ENCODE measurements at places on chromosomes 16 and 17.

DNA sequence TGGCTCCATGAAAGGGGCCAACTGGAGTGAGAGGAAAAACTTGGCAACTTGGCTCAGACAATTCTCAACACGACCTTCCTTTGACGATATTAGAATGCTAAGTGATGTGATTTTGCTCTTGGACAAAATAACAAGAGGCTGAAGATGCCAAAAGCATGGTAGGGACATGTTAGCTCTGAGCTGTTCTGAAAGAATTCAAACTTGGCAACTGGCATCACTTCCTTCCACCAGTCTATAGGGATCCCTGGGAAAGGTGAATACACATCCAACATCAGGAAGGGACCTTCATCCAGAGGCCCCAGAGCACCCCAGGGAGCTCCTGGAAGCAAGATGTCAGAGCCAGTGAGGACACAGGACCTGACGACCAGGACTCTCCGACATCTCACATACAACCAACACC lies 4.3 kb downstream of the KRT37 start:
- no peak for DNase-seq

DNA sequence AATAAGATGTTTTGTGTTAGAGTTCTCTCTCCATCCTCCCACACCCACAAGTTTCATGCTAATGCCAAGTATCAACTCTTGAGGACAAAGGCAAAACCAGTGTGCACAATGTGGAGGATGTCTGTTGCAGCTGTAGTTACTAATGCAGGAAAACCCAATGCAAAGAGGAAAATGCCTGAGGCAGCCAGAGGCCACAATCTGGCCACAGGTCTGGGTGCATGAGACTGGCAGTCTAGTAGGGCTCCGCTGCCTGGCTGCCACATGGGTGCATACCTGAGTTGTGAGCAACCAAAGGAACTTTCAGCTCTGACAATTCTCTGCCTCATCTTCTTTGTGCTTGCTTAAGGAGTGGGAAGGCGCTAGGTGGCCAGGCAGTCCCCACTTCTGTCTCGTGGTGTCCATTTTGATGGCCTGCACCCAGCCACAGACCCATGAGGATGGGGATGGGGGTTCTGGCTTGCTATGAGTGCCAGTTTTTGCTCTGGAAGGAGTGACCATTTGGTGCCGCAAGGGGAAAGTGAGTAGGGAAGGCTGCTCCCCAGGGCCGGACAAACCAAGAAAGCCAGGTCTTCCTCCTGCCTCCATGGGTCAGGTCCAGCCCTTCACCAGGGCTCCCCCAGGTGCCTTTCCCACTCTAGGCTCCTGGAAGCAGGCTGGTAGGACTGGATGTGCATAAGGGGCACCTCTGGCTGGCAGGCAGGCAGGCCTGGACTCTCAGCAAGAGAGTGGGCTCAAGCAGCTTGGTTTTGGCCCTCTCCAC lies 4.2 kb upstream of the GFOD2 start:
- no peak for DNase-seq

GRCh38 chr16:74888232-74888862 lies 96.6 kb downstream of the WDR59 start:
- no peak for DNase-seq

DNA sequence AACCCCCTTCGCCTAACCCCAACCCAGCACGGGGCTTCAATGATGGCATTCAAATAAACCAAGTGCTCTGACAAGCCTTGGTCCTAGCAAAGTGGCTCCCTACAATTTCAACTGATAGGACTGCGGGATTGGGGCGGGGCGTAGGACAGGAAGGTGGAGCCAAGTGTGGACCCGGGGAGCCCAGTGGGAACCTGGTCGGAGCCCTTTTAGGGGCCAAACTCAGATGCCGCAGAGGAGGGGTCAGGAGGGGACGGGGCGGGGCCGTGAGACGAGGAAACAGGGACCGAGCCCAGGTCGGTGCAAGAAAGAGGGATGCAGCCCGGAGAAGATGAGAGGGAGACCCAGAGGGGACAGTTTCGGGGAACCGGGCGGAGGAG lies 13.2 kb upstream of the CDIPT start:
- DNase-seq, result no peak

GRCh38 chr17:10702574-10702973 lies 5.2 kb downstream of the ADPRM start:
- no peak for DNase-seq

GRCh38 chr17:56577190-56577842 lies 16.2 kb upstream of the NOG start:
- DNase-seq, result no peak
